Subcutaneous preadipocyte (primary cell): ENCODE measurements at places on chromosomes 7 and 10. TPM values are rescaled to one million over a fixed set of nuclear protein-coding genes. Genes with fewer than 3 reads are reported as not detected.

WASL gene
- total RNA-seq: 16.2 and 16.8 TPM in 2 replicates

MBL2 gene
- total RNA-seq: not detected in 2 replicates

OIT3 gene
- total RNA-seq: 0.20 TPM in 1 of 2 replicates, not detected in the other

EPHB4 gene
- total RNA-seq: 20.1 and 28.7 TPM in 2 replicates

HECW1 gene
- 3.7 and 3.9 TPM in 2 replicates for total RNA-seq

OR6V1 gene
- not detected in 2 replicates for total RNA-seq

ANKRD22 gene
- not detected in 2 replicates for total RNA-seq

NODAL gene
- total RNA-seq: not detected in 2 replicates

CALML5 gene
- total RNA-seq: not detected in 2 replicates

NME8 gene
- total RNA-seq: not detected in 2 replicates

FZD1 gene
- 16.5 and 31.3 TPM in 2 replicates for total RNA-seq

CFAP70 gene
- total RNA-seq: 0.39 and 0.73 TPM in 2 replicates

HHEX gene
- total RNA-seq: 0.39 TPM in 1 of 2 replicates, not detected in the other

PTPN20 gene
- 0.73 and 0.98 TPM in 2 replicates for total RNA-seq

PLOD3 gene
- total RNA-seq: 85.2 and 93.2 TPM in 2 replicates

BAMBI gene
- 0.37 and 1.2 TPM in 2 replicates for total RNA-seq

KIF20B gene
- 9.9 and 29.9 TPM in 2 replicates for total RNA-seq

MUC3A gene
- total RNA-seq: not detected in 2 replicates

RNF148 gene
- total RNA-seq: 0.78 and 1.8 TPM in 2 replicates

PNLIPRP1 gene
- not detected in 2 replicates for total RNA-seq

AKR1E2 gene
- 5.7 and 14.7 TPM in 2 replicates for total RNA-seq

LHFPL3 gene
- not detected in 2 replicates for total RNA-seq

CHST15 gene
- total RNA-seq: 3.3 and 10.7 TPM in 2 replicates

TMEM139 gene
- total RNA-seq: not detected in 2 replicates

RHEB gene
- 39.5 and 42.6 TPM in 2 replicates for total RNA-seq

GIMAP1 gene
- total RNA-seq: not detected in 2 replicates

LIPM gene
- total RNA-seq: not detected in 2 replicates

ANKRD61 gene
- not detected in 2 replicates for total RNA-seq

WIPF3 gene
- not detected in 2 replicates for total RNA-seq

SUPV3L1 gene
- 23.1 and 27.6 TPM in 2 replicates for total RNA-seq

PPP1R9A gene
- total RNA-seq: under 0.01 and 0.39 TPM in 2 replicates

ECHDC3 gene
- total RNA-seq: 2.9 and 4.4 TPM in 2 replicates

C1QL3 gene
- total RNA-seq: not detected in 2 replicates

TET1 gene
- 4.4 and 4.5 TPM in 2 replicates for total RNA-seq

LAMB1 gene
- 423 and 487 TPM in 2 replicates for total RNA-seq

LIPF gene
- total RNA-seq: not detected in 2 replicates

CCZ1 gene
- 36.0 and 46.7 TPM in 2 replicates for total RNA-seq

SCIN gene
- under 0.01 TPM in 2 replicates for total RNA-seq

CLEC2L gene
- not detected in 2 replicates for total RNA-seq

PIK3CG gene
- total RNA-seq: not detected in 2 replicates

WDFY4 gene
- total RNA-seq: not detected in 2 replicates

PRPS1L1 gene
- total RNA-seq: not detected in 2 replicates

ZNF316 gene
- 9.6 and 14.1 TPM in 2 replicates for total RNA-seq

CPA1 gene
- not detected in 2 replicates for total RNA-seq

TSC22D4 gene
- 27.9 and 45.0 TPM in 2 replicates for total RNA-seq

GPR37 gene
- total RNA-seq: not detected in 2 replicates

FKBP6 gene
- total RNA-seq: not detected in 2 replicates

GRM8 gene
- not detected in 2 replicates for total RNA-seq

ADRA2A gene
- total RNA-seq: 1.5 TPM in 1 of 2 replicates, not detected in the other

EPHB6 gene
- total RNA-seq: 3.1 and 12.1 TPM in 2 replicates

TEX47 gene
- not detected in 2 replicates for total RNA-seq
